ENCODE measurements at places on chromosomes 2 and 18.

GRCh38 chr18:26432651-26433424 is 115.5 kb downstream of the KCTD1 start:
- no peak for DNase-seq

DNA sequence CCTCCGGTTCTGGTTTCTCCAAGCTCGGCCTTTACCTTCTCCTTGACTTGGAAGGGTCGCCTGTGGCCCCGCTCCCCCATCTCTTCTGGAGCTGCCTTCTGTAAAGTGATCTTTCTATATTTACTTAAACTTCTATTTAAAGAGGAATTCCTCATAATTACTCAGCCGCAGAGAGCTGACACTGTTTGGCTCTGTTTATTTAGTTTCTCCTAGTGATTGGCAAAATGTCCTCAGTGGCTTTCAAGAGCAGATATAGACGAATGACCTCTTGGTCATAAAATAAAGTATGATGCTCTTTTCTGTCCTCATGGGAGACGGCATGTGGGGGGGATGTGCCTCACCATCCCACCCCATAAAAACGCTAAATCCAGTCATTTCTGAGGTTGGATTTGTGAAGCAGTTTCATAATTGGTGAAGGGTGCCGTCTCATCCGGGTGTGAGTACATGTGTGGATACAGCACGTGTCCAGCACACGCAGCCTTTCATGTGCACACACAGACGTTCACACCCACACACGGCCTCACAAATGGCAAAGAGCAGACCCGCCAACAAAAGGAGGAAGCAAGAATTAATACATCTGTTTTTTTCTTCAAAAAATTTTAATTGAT is 43.4 kb upstream of the SMAD7 start:
- no peak for DNase-seq

- DNase-seq, result no peak
Measured at GRCh38 chr2:2810504-2810903, 479.4 kb upstream of the MYT1L start.

DNA sequence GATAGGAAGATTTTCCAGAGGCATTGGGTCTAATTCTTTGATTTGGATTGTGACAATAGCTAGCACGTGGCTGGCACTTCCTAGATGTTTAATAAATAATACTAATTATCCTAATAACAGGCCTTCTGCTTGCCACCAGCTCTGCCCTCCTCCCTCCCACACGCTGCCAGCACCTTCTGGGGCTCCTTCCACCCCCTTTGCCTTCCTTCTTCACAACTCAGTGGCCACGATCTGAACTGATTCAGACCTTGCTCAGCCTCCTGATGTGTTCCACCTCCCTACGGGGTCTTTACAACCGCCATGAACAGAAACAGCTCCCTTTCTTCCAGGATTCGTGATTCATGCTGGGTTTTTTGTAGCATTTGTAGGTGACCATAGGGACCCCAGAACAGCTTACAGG is 310.3 kb upstream of the HS6ST1 start:
- DNase-seq, result no peak

DNA sequence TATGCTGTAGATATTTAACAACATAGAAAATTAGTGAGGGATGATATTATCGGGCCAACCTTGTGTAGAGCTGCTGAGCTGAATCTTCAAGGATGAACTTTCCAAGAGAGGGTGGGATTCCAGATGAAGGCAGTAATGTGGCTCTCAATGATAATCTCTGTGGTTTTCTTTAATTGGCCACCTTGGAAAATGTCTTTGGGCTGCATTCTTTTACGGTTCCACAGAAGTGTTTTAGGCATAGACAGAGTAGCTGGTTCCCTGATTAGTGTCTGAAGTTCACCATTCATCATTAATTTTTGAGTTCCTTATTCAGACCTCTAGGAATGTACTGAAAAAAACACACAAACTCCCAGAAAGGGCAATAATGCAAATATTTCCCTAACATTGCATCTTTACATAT is 1566.9 kb upstream of the PIK3C3 start:
- no peak for DNase-seq

DNA sequence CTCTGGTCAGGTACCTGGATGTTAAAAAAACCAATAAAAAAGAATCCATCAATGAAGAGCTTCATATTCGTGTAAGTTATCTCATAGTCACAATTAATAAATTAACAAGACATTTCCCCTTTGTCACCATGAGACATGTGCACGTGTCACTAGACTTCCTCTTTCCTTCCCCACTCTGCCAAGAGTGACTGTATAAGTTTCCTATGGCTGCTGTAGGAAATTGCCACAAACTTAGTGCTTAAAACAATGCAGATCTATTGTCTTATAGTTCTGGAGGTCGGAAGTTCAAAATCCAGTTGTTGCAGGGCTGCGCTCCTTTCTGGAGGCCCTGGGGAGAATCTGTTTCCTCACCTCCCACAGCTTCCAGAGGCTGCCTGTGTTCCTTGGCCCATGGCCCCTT is 35.8 kb downstream of the SLC9A4 start:
- no peak for DNase-seq

- no peak for DNase-seq
Measured at GRCh38 chr2:59939236-59939635, 614.2 kb downstream of the BCL11A start.

- DNase-seq, result peak; percentile 2
Measured at GRCh38 chr2:230068651-230069055, at the start of gene SLC16A14. SLC16A14 (minus strand) TSS chr2:230068924; CDS start chr2:230059352, 9,572 bp downstream.

GRCh38 chr18:69659142-69659651 is 258.5 kb downstream of the DOK6 start:
- DNase-seq, result no peak

GRCh38 chr2:159396799-159397198 is 110.3 kb upstream of the WDSUB1 start:
- no peak for DNase-seq

DNA sequence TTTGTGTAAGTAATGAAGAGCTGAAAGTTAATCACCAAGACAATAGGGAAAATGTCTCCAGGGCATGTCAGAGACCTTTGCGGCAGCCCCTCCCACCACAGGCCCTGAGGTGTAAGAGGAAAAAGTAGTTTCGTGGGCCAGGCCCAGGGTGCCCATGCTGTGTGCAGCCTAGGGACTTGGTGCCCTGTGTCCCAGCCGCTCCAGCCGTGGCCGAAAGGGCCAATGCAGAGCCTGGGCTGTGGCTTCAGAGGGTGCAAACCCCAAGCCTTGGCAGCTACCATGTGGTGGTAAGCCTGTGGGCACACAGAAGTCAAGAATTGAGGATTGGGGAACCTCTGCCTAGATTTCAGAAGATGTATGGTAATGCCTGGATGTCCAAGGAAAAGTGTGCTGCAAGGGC is 52.5 kb downstream of the CENPO start:
- no peak for DNase-seq

- DNase-seq, result peak; percentile 85
Measured at GRCh38 chr2:111068435-111069058, 52.2 kb upstream of the BCL2L11 start.

DNA sequence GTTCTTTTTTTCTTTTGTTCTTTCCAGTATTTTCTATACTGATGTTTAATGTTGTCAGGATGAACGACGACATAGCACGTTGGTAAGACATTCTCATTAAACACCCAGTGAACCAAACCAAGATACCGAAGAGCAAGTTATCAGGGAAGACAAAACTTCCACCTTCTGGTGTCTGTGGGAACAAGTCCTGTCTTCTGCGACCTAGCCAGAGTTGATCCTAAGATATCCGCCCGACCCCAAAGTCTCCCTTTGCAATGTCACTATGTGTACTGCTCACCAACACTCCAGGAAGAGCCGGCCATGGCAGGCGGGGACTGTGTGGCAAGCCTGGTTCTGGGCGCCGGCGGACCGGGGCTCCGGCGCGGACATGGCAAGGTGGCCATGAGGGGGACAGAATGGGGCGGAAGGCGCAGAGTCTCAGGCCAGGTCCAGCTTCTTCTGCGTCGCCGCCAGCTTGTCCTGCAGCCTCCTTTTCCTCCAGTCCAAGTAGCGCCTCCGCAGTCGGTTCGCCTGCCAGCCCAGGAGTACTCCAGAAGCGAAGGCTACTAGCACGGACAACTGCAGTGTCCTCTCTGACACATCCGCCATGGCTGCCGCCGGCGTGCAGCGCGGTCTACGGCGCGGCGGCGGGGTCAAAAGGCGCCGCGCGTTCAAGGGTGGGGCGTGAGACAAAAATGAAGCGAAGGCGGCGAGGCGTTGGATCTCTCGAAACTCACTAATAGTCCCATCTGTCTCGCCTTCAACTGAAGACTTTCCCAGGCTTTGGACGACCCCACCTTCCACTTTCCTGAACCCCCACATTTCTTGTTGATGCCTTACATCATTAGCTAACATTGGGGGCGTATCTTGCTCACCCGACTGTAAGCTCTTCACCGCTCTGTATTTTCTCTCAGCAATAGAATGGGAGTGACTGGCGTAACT is at the start of gene MTLN:
TSS of gene MTLN (minus strand) at position 610 of the 921 bp plus-strand sequence. CDS start at position 588, 22 bp downstream.
- DNase-seq, result peak; percentile 83

DNA sequence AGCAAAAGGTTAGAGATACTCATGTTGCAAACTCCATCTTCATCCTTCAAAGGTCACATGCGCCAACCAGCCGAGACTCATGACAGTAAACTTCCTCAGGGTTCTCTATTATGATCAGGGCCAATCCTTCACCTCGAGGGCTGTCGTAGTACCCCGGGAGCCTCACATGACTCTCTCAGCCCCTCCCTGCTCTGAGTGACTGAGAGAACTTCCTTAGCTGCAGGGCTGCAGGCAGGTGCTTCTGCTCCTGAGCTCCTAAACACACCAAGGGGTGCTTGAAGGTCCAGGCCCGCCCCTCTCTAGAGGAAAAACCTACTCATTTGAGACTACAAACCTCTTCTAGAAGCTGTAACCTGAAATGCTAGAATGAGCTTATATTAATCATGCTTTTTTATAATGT is 48.2 kb downstream of the LONRF2 start:
- no peak for DNase-seq

DNA sequence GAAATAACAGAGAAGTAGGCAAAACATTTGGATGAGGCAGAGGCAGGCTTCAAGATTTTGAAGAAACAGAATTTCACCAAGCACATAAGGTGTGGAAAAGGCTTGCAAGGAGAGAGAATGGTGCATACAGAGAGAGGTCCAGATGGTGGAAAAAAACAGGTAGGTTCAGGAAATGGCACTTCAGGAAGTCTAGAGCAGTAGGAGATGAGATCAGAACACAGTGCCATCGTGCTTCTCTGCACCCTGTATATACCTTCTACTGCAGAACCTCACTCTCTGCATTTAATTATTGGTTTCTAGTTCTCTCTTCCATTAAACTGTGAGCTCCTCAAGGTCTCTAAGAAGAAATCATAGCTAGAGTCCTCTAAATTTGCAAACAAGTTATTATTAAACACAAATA is 2.4 kb downstream of the PAIP2B start:
- DNase-seq, result no peak

- DNase-seq, result no peak
Measured at GRCh38 chr2:144211826-144212225, 308.1 kb downstream of the ZEB2 start.

- DNase-seq, result no peak
Measured at GRCh38 chr2:187567126-187567525, 12.9 kb upstream of the TFPI start.
